ENCODE measurements at places on chromosomes 12 and 14.

DNA sequence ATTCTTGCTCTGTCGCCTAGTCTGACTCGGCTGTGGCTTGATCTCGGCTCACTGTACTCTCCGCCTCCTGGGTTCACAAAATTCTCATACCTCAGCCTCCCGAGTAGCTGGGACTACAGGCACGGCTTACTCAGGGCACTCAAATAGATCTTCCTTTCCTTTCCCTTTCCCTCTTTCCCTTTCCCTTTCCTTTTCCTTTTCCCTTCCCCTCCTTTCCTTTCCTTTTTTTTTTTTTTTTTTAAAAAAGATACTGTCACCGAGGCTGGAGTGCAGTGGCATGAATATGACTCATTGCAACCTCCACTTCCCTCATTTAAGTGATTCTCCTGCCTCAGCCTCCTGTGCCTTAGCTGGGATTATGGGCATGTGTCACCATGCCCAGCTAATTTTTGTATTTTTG lies 86.0 kb downstream of the AEBP2 start:
- no peak for DNase-seq

DNA sequence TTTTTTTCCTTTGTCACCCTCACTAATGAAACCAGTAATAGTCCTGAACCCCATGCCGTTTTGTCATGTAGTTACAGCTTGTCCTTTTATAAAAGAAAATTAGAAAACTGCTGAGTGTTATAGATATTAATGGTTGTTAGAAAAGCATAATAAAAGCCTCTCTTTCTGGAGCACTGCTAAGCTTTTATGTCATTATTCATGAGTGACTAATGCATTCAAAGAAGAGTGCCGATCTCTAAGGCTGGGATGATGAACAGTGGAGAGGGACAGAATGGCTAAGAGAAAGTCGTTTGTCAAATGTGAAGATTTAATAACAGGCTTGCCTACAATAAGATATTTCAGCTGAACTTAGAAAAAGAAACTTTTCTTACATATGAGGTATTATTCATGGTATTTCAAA lies 121.6 kb downstream of the MGAT4C start:
- no peak for DNase-seq

- DNase-seq: no peak
These were observed 106.9 kb downstream of the STXBP6 start for GRCh38 chr14:24943024-24943423.

GRCh38 chr12:27143256-27144069 lies 61.1 kb upstream of the C12orf71 start:
- no peak for DNase-seq

DNA sequence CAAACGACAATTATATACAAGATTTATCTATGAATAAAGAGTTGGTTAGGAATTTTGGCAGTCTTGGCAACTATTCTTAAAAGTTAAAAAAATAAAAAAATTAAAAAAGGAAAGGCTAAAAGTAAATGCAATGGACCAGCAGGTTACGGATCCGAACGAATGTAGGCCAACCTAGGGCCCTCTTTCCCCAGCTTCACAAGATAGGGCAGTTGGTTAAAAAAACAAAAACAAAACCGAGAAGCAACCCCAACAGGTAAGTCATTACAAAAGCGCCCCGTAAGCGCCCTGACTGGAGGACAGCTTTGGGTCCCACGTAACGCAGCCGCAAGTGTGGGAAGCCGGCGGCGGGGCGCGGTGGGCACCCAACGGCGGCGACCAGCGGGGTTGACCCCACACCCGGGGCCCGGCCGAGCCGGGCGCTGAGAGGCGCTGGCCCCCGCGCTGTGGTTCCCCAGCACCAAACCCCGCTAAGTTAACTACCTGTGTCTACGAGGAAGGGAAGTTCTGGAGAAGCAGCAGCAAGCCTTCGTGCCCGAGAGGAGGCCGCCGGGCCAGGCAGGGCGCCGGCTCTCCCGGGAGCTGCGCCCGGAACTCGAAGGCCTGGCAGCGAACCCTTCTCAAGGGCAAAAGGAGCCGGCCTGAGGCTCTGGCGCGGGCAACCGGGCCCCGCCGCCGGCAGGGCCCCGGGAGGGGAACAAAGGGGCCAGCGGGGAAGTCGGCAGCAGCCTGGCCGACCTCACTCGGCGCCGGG lies 882 bp downstream of the HECTD1 start:
- DNase-seq: peak; percentile 50

DNA sequence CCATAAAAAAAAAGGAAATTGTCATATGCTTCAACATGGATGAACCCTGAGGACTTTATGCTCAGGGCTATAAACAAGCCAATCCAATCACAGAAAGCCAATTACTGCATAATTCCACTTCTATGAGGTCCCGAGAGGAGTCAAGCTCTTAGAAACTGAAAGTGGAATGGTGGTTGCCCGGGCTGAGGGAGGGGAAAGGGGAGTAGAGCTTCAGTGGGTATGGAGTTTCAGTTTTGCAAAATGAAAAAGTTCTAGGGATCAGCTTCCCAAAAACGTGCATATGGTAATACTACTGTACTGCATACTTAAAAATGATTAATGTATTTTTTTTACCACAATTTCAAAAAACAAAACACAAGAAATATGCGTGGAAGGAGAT lies 52.0 kb downstream of the RNF34 start:
- no peak for DNase-seq

- no peak for DNase-seq
These were observed 11.4 kb upstream of the ORAI1 start for GRCh38 chr12:121614872-121615467.

- no peak for DNase-seq
These were observed 121.0 kb upstream of the KRR1 start for GRCh38 chr12:75632442-75632841.

GRCh38 chr14:90521084-90521929 lies 124.5 kb downstream of the CALM1 start:
- DNase-seq: no peak

GRCh38 chr14:96214793-96215192 lies 10.2 kb downstream of the BDKRB2 start:
- no peak for DNase-seq

GRCh38 chr12:15227004-15227679 lies 5.9 kb upstream of the RERG start:
- DNase-seq: no peak

GRCh38 chr14:62029569-62029924 lies 267.3 kb downstream of the SNAPC1 start:
- no peak for DNase-seq

DNA sequence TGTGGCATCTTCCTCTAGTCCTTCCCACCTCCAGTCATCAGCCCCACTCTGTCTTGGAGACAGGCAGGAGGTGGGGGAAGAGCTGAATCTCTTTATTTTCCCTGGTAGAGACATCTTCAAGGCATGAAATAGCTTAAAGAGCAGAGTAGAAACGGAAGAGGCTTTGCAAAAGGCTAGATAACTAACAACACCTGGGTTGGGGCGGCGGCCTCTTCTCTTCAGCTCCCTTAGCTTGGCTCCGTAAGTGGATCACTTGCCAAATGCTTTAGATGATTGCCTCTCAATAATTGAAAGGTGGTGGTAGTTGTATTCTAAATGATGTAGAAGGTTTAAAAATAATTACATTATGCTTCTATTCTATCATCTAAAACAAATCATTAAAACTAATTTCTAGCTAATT lies 36.1 kb downstream of the SSPN start:
- no peak for DNase-seq

- peak; percentile 10 for DNase-seq
These were observed 3.0 kb upstream of the IFI27L2 start for GRCh38 chr14:94132285-94132887.

DNA sequence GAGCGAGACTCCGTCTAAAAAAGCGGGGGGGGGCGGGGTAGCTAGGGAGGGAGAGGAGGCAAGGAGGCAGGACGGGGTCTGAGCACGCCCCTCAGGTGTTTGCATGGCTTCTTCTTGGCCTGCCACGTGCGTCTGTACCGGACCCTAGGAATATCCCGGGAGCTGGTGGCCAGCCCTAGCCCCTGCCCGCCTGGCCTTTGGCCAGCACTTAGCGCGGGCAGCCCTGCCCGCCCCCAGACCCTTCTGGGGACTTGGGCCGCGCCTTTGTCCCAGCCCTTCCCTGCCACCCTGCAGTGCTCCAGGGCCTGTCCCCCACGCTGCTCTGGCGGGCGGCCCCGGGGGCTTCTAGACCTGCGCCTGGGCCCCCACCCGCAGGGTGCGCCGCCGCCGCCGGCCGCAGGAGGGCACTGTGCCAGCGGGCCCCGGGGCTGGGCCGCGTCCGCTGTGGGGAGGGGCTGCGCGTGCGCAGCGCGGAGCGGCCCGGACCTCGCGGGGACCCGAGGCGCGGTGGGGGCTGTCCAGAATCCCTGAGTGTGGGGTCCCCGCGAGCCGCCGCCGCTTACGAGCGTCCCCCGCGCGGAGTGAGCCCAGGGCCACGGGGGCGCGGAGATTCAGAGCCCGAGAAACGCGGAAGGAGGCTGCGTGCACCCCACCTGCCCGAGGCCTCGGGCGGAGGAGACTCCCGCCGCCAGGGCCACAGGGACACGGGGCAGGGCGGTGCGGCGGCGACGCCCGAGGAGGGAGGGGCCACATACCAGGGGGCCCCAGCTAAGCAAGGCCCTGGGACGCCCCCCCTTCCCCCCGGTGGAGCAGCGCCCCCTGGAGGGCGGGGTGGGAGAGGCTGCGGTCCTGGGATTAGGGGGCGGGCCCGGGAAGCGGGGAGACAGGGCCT lies 21.0 kb downstream of the SLC25A29 start:
- DNase-seq: peak; percentile 58

DNA sequence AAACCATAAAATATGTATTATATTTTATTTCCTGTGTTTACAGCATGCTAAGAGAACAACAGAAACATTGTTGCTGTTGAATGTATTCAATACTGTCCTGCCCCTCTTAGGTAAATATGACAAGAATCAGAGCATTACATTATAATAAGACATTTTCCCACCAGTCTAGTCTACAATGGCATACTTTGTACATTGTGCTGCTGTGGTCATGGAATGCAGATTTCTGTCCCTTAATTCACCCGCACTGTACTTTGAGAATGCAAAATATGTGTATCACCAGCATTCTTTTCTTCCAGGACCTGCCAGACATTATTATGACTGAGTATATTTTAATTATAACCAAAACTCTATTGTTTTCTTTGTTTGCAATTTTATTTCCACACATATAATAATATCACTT lies 16.5 kb upstream of the OR10AD1 start:
- no peak for DNase-seq

GRCh38 chr12:116879509-116880212 lies 1.6 kb downstream of the HRK start:
- DNase-seq: no peak
